Ureter (tissue), 1 donor: ENCODE measurements at places on chromosomes 4 and X. TPM values are rescaled to one million over a fixed set of nuclear protein-coding genes. Genes with fewer than 3 reads are reported as not detected.

DNA sequence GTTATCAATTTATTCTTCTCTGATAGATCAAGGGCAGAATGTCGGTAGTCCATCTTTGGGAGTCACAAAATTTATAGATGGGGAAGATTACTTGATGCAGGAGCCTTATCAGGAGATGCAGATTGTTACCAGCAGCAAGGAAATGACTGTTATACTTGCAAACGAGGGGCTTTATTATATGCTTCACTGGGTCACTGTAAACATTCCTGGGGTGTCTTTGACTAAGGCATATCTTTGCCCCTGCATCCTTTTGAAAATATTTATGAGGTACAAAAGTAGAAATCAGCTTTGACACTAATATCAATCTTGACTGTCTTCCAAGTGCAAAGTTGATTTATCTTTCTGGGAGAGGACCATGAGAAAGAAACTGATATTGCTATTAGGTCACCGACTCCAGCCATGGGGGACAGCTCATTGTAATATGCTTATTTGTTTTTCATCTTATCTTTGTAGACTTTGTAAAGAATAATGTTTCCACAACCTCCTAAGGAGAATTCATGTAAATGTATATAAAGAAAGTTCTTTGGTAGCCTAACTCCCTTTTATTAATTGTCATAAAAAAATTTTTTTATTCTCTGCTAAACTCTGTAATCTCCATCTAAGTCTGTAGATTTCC is 177.3 kb upstream of the EMCN start:
- no peak for DNase-seq

Gene BEX4
- 51.2 TPM for total RNA-seq

DNA sequence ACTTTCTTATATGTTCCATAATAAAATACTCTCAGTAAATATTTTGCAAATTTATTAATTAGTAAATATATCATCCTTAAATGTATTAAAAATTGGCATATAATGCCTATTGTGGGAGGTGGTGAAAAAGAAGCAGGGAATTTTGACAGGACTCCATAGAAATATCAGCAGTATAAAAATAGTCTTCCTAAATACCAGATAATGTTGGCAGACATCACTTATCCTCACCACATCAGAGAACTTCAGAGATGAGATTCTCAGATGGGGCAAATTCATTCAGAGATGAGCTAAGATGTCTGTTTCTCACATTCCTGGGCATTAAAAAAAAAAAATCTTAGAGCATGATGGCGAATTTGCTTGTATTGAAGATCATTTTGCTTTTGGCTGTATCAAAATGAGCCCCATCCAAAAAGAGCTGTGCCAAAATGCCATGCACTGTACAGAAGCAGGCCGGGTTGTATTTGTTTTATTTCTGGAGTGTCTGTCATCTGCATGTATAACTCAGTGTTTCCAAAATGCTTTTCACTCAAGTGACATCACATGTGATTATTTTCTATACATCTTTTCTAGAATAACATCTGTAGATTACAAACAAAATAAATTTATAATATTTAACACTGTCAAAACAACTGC is 41.7 kb downstream of the ATP8A1 start:
- no peak for DNase-seq

- no peak for DNase-seq
Observed at GRCh38 chr4:69881173-69881773, 21.3 kb upstream of the SULT1E1 start.

- DNase-seq = no peak
Observed at GRCh38 chr4:77100234-77100633, 24.4 kb upstream of the CCNI start.

GRCh38 chr4:83171436-83172039 is 57.0 kb upstream of the PLAC8 start:
- no peak for DNase-seq

DNA sequence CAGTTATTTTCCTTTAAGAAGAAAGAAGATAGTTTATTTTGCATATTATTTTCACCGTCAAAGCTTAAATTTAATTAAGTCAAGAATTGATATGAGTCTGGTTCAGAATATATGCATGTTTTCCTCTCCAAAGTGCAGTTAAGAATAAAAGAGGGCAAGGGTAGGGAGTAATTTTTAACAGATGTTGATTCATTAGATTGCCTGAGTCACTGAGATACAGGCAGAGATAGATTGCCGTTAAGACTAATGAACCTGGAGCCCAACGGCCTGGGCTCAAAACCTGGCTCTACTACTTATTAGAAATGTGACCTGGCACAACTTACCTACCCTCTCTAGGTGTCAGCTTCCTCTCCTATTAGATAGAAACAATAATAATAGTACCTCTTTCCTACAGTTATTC is 1037.4 kb upstream of the PABPC4L start:
- DNase-seq = no peak

GRCh38 chrX:15714529-15714928 is 23.5 kb upstream of the CA5B start:
- DNase-seq = no peak

Gene RTL3
- total RNA-seq = not detected

DNA sequence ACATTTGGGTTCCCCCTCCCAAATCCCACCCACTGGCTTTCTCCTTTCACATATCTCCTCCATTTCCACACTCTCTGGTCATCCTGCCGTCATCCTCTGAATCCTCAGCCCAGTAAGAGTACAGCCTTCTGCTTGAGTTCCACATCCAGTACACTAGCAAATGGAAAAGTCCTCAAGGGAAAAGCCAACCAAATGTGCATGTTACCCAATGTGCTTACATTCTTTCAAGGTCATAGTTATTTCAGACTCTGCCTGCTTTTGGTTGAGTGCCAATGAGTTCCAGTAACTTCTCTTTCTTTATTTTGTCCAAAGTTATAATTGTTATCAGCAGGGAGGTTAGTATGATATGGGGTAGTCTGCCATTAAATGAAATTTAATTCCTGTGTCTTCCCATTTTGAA is 78.1 kb downstream of the SRPX start:
- no peak for DNase-seq

- DNase-seq = no peak
Observed at GRCh38 chr4:118918388-118918787, 29.7 kb downstream of the SYNPO2 start.

Gene PHEX
- 0.26 TPM for total RNA-seq

Gene GDPD2
- 1.5 TPM for total RNA-seq

GRCh38 chr4:1177274-1178141 is 5.1 kb upstream of the SPON2 start:
- no peak for DNase-seq

Gene TMEM150C
- total RNA-seq = 4.8 TPM

Gene MAOB
- 28.2 TPM for total RNA-seq

DNA sequence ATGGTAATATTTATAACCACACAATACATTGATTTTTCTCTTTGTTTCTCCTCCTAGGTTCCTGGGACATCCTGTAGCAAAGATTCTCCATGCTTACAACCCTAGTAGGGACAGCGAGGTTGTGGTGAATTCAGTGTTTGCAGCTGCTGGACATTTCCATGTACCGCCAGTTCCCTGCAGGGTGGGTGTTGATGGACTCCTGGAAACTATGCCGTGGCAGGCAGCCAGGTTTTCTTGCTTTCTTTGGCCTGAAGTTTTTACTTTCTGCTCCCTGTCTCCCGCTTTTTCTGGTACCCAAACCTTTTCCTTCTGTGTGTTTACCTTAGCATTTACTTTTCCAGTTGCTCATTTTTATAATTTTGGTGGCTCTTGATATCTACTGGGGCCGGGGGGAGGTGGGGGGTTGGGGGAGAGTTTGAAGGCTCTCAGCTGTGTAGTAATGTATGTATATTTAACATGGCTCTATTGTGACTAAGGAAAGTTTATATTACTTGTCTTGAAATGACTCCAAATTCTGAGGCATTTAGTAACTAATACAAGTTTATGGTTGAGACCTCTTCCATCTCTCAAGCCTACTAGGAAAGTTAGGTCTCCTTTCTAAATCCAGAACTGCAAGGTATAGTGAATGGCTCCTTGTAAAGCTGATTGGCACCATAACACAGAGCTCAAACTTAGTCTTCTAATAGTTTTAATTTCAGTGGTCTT is 89.7 kb downstream of the TMEM131L start:
- DNase-seq = peak; percentile 77

GRCh38 chrX:47518144-47518543 is 35.1 kb upstream of the ZNF41 start:
- DNase-seq = no peak

DNA sequence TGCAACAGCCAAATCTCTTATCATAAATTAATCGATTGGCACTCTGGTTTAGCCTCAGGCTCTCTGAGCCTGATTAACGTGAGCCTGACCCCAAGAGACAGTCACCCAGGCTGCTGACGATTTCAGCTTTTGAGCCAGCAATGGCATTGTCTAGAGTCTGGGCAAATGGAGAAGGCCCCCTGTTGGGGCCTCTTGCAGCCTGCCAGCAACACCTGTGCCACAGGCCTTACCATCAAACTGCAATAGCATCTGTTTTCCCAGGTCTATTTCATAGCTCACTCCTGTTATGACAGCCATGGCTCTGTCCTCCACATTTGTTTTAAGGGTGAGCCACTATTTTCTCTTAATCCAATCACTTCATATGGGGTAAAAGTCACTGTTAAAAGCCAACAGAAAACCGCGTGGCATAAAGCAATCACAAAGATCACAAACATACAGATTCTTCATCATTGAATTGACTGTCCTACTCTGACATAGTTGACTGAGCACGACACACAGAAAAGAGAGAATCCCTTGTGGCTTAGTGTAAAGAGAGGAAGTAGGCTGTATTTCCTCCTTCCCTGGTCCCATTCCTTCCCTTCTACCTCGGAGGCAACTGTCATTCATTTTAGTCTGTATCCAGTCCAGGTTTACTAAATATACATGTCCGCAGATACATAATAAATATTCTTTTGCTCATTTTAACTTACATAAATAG is 47.8 kb downstream of the SLC9A7 start:
- no peak for DNase-seq

GRCh38 chrX:48753708-48754228 is 7.8 kb upstream of the GLOD5 start:
- DNase-seq = no peak

Gene FAM47E
- total RNA-seq = 9.6 TPM

- no peak for DNase-seq
Observed at GRCh38 chr4:21013501-21013900, 313.2 kb downstream of the PACRGL start.

- DNase-seq = no peak
Observed at GRCh38 chr4:166498546-166498945, 625.5 kb downstream of the TLL1 start.

DNA sequence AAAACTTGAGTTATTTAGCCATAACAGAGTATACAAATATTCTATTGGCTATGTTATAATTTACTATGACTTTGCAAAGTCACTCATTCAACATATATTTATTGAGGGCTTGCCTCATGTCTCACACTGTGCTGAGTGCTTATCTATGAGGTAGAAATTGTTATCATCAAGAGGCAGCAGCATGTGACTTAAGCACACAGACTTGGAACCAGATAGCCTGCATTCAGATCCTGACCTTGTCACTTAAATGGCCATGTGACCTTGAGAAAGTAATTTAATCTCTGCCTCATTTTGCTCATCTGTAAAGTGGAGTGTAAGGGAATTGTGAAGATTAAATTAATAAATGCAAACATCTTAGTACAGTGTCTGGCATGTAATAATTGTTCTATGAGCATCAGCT is 10.1 kb upstream of the EXOSC9 start:
- no peak for DNase-seq

GRCh38 chr4:3680656-3681055 is 85.5 kb upstream of the ADRA2C start:
- DNase-seq = no peak

Gene CCNA2
- total RNA-seq = 1.0 TPM

Gene EGFL6
- 0.78 TPM for total RNA-seq

GRCh38 chr4:145564540-145564939 is 54.6 kb upstream of the MMAA start:
- no peak for DNase-seq

Gene CEP135
- total RNA-seq = 10.3 TPM

- no peak for DNase-seq
Observed at GRCh38 chr4:138869631-138870030, 145.9 kb upstream of the NOCT start.

GRCh38 chr4:185309770-185310169 is 86.0 kb downstream of the LRP2BP start:
- no peak for DNase-seq

Gene WDR13
- total RNA-seq = 127 TPM

Gene TRPC5OS
- total RNA-seq = not detected

GRCh38 chr4:74529284-74530041 is 84.5 kb downstream of the AREG start:
- no peak for DNase-seq

Gene SH3BGRL
- 111 TPM for total RNA-seq

DNA sequence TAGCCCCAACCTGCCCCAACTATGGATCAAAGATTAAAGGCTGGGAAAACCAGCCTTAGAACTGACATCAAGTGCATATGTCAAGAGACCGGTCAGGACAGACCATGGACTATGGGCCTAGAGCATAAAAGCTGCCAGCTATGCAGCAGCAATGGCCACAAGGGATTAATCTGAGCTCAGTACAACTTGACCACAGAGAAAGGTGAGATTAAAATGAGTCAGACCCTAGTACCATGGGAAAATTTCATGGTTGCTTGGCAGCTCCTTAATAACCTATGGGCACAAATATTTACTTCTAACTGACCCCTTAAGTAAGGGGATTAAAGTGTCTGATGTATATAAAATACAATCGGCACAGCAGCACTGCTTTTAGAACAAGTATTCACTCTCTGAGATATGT is 54.4 kb downstream of the CBR4 start:
- DNase-seq = no peak

- DNase-seq = no peak
Observed at GRCh38 chrX:51899741-51900140, 6.3 kb downstream of the MAGED1 start.

DNA sequence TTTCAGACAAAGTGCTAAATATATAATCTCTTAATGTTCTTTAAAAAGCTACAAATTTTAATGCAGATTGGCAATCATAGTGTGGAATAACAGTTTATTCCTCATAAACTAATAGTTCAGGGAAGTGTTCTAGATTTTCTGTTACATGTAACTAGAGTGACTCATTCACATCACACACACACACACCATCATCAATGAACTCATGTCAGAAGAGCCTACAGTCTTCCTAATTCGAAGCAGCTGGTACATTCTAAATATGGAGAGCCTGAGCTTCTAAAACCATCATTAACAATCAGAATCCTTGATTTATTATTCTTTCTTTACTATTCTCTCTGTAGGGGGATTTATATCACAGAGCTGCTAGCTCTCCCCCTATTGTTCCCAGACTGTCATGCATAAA is 49.6 kb downstream of the DKK2 start:
- no peak for DNase-seq

DNA sequence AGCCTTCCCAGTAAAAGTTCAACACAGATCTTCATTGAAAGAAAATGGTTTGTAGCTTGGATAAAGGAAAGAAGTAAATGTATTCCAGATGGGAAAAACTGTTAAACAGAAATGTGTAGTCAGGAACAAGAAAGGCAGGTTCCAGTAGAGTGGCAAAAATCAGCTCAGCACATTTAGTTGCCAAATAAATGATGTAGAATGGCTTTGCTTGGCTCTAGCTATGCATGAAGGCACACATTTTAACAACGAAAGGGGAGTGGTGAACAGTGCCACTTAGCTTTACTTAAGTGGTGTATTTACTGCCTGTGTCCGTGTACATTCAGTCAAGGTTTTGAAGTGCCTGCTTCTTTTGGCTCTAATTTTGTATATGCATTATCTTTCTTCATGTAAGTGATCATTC is 644.5 kb upstream of the ATOH1 start:
- DNase-seq = no peak

Gene LRP2BP
- total RNA-seq = 2.1 TPM

Gene CDKL2
- total RNA-seq = 1.1 TPM
